A673 (cell line): ENCODE measurements at places on chromosomes 7 and 10. TPM values are rescaled to one million over a fixed set of nuclear protein-coding genes. Genes with fewer than 3 reads are reported as not detected.

PRPS1L1 gene
- not detected in 2 replicates for total RNA-seq

CCNJ gene
- 22.0 and 25.6 TPM in 2 replicates for total RNA-seq

POU6F2 gene
- total RNA-seq: not detected in 2 replicates

ADCY1 gene
- 0.71 and 0.98 TPM in 2 replicates for total RNA-seq

TECPR1 gene
- 21.2 and 25.9 TPM in 2 replicates for total RNA-seq

NPSR1 gene
- total RNA-seq: not detected in 2 replicates

TMEM270 gene
- total RNA-seq: not detected in 2 replicates

C10orf105 gene
- total RNA-seq: not detected in 2 replicates

VOPP1 gene
- total RNA-seq: 44.8 and 49.6 TPM in 2 replicates

GRCh38 chr7:92702535-92702934 lies 112.3 kb upstream of the FAM133B start:
- DNase-seq: no peak

DNA sequence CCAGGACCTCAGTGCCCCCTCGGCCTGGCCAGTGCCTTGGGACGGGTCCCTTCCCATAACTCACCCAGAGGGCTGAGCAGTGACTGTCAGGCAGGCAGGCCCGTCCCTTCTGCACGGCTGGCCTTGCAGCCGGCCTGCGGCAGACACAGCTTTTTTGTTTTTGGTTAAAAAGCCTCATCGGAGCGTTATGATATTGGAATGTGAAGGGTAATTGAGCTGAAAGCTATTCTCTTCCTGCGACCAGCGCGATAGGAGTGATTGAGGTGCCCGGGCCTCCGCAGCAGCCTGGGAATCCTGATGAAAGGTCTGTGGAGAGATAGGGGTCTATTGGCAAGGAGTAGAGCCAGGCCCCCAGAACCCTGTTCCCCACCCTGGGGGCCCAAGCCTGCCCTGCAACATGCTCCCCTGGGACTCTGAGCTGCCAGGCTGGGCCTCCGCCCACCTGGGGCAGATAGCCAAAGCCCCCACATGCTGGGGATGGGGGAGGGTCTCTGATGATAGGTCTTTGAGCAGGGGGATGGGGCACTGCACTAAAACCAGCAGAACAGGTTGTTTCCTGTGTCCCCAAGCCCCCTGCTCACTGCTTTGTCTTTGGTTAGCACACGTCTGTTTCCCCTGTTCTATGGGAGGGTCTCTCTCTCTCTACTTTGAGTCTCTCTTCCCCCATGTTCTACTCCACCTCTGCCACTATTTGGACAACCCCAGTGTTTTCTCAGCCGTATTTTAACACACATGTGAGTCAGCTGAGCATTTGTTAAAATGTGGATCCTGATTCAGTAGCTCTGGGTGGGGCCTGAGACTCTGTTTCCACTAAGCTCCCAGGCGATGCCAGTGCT lies 131.9 kb downstream of the CDH23 start:
- DNase-seq: peak; percentile 44

DNA sequence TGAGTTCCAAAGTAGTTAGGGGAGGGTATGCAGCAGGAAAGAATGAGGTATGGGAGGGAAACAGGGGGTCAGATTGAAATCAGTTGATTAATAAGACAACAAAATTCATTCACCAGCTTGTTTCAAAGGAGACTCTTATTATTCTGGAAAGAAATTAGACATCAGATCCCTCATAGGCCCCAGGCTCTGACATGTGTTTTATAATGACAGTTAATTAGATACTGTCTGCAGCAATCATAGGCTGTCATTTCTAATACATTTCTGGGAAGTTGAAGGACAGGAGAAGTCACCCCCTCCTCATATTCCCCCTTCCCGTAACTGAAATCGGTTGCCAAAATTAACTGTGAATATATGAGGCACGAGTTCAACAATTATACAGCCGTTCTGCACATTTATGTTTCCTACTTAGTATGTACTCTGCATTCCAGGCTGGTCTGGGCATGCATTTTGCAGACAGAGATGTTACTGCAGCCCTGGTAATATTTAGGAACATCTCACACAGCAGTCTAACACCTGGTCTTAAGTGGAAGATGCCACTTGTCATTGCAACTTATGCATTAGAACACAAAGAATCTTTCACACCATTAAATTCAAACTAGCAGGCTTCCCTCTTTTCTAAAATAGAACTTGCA lies 355.2 kb upstream of the LRGUK start:
- no peak for DNase-seq

DNA sequence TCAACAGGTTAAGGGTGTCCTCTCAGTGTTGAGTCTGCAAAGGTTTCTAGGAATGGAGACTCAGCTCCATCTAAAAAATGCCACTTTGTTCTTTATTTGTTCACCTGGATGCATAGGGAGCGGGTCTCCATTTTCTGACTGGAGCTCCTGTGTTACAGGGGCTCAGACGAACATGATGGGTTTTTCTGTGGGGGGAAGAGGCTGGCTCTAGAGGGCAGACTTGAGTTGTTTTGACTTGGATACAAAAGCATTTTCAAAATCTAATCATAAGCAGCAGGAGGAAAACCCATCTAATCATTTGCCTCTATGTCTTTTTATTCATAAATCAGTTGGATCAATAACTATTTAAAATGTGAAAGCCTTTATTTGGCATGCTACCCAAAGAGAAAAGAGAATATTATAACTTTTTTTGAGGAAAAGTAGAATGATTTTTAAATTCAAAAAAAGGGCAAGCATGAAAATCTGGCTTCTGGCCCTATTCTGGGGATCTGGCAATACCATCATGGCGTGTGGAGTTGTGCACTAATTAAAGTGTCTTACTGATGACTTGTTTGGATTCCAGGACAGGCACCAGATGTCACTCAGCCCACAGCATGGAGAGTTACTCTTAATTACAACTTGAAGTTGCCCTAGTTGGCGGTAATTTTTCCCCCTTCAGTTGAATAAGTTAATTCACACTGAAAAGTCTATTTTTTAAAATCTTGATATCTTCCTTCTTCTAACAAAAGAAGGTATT lies 594.9 kb downstream of the REEP3 start:
- DNase-seq: peak; percentile 45

DNA sequence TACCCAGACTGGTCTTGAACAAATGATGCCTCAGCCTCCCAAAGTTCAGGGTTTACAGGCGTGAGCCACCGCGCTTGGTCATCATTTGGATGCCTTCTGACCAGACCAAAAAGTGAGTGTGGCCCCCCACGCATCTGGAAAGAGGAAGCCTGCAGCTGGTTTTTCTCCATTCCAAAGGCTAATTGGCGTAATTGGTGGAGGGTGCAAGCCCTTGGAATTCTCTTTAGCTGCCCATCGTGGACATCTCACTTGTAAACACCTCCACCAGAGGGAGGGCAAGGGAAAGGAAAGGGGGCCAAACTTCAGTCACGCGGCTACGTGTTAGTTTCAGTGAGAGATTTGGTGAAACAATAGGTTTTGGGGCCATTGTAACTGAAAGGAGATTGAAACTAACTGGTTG lies 4.1 kb upstream of the ARHGAP21 start:
- DNase-seq: peak; percentile 33

DNA sequence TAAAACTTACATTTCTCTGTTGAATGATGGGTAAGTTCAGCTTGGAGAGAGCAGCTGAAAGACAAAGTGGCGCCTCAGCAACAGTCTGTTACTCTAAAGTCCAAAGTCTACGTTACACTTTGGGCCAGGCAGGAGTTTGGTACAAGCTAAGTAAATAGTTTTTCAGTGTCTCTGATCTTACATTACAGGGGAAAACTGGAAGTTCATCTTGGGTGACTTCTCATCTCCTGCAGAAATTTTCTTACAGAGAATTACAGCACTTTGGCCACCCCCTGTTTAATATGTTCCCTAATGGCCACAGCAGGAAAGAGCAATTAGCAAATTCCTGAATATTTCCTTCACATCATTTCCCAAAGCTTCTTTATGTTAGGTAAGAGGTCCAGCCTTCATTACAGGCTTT lies 67.1 kb downstream of the ABCC2 start:
- peak; percentile 78 for DNase-seq

- no peak for DNase-seq
Observed at GRCh38 chr10:13859979-13860654, 273.4 kb downstream of the PRPF18 start.

DNA sequence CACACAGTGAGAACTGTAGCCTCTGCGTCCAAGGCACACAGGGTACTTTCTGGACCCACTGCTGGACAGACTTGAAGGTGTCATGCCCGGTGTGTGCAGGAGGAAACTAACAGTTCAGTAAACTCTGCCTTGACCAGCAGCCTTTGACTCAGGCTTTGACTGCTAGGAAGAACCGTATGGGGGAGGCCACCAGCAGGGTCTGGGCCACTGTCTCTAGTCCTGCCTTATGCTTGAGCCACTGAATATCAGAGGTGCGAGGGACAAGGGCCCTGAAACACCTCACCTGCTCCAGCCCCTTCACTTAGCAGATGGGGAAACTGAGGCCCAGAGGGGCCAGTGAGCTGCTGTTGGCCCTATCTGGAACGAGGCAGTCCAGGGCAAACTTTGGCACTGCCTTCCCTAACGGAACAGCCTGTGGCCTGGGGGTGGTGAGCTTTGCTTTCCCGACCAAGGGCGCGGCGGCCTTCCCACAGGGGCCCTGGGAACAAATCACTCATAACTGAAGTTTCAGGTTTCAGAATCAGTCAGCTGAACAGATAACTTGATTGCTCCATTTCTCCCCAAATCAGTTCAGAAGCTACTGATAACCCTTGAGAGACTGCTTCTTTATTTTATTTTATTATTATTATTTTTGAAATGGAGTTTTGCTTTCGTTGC lies 130.0 kb downstream of the FAM53B start:
- no peak for DNase-seq

- DNase-seq: no peak
Observed at GRCh38 chr10:75744261-75744660, 312.8 kb downstream of the LRMDA start.

GRCh38 chr10:99630433-99630832 lies 10.2 kb upstream of the SLC25A28 start:
- DNase-seq: peak; percentile 27

DNA sequence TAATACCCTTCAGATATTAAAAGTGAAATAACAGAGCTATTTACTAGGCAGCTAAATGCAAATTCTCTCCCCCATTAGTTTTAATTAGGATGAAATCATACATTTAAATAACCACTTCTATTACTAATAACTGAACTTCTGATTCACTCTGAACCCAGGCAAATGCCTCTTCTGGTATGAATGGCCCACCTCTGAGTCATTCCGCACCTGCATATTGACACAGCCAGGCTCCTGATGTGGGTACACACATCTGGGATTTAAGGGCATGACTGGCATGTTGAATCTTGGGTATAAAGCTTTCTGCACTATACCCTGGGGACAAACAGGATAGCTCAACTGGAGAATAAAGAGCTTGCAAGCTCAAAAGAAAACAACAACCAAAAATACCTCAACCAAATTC lies 140.9 kb downstream of the AUTS2 start:
- DNase-seq: peak; percentile 37

- no peak for DNase-seq
Observed at GRCh38 chr10:95193944-95194343, at the start of gene ACSM6. Gene ACSM6 (plus strand): TSS chr10:95194238. CDS start chr10:95194486, 248 bp downstream.

GRCh38 chr10:103080891-103081581 lies 112.0 kb downstream of the NT5C2 start:
- DNase-seq: no peak

- no peak for DNase-seq
Observed at GRCh38 chr7:146053492-146053891, 63.1 kb upstream of the CNTNAP2 start.

DNA sequence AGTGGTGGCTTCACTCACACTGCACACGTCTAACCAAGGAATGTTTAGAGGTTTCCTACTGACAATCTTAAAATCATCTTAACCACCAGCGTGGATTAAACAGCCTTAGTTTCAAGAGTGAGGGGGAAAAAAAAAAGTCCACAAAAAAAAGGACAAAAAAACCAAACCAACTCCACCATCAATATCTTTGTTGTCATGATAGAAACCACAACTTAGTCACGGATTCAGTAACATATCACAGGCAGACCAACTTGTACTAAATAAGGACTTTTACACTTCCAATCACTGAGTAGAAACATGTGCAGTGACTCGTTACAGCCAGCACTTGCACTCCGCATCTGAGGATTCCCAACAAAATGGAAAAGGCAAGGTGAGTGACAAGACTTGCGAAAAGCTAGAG lies 46.5 kb downstream of the FAM171A1 start:
- no peak for DNase-seq

- DNase-seq: no peak
Observed at GRCh38 chr7:85705076-85705475, 518.2 kb upstream of the SEMA3D start.

DNA sequence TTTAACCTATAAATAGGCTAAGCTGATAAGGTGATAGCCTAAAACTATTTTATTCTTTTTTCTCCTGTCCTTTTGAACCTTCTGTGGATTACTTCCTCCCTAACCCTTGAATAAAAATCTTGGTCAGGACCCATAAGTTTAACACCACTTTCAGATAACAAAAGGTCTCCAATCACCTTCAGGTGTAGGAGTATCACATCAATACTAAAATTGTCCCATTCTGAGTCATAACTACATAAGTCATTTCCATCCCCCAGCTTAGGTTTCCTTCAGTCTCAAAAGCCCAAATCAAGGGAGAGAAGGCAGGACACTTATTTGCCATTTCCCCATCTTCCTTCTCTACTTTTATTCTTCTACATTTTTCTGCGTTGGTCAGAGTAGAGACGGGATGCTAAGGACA lies 56.9 kb upstream of the WNT16 start:
- DNase-seq: no peak

DNA sequence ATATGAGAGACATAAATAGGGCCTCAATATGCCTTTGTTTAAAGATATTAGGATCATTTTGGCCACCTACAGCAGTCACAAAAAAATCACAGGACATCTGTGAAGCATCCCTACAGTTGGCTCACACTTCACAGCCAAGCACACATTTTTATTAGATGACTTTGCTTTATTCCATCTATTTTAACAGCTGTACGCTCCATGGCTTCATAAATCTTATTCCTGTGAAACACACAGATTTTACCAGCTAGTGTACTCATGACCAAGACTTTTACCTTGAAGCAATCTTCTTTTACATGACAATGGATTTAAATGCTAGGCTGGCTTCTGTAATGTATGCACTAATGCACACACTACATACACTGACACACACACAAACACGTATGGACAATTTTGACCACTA lies 254.8 kb upstream of the PITRM1 start:
- DNase-seq: no peak

- no peak for DNase-seq
Observed at GRCh38 chr7:47940088-47941013, 7.9 kb downstream of the PKD1L1 start.

GRCh38 chr7:132768099-132768498 lies 191.8 kb upstream of the PLXNA4 start:
- no peak for DNase-seq

- no peak for DNase-seq
Observed at GRCh38 chr10:72946963-72947362, 7.6 kb downstream of the PLA2G12B start.

DNA sequence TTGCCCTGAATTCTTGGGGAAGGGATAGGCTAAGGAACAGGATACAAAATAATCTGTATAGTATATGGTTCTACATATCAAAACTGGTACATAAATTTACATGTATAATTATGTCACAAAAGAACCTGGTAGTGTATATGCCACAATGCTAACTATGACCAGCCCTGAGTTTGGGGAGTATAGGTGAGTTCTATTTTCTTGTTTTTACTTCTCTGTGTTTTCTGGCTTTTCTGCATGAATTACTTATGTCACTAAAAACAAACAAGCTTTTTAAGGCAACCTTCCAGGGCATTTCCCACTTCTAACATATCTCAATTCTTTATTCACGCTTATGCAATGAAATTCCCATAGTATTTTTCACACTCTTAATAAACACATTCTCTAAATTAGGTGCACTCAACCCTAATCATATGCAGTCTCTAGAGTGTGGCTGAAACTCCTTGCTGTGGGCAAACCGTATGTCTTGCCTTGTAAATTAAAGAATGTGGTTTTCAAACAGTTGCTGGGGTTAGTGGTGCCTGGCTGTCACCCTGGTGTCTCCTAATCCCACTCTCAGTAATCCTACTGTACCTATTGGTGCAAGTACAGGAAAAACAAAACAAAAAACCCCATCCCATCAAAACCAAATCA lies 14.0 kb upstream of the INSIG1 start:
- no peak for DNase-seq
